ENCODE measurements at places on chromosomes 4 and X.

DNA sequence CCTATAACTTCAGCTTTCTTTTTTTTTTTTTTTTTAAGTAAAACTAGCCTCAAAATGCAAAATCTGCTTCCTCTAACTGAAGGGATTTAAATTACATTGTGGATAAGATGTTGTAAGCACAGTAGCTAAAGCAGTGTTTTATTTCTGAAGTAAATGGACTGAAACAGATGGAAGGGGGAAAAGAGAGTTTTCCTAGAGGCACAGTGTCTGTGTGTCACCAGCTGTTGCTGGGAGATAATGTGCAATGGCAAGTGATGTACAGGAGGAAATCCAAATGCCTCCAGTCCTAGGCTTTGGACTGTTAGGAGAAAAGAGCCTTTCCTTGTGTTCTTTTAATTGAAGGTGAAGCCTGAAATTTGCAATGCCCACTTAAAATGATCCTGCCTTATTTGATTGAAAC, 672.1 kb downstream of the GRXCR1 start:
- no peak for DNase-seq

DNA sequence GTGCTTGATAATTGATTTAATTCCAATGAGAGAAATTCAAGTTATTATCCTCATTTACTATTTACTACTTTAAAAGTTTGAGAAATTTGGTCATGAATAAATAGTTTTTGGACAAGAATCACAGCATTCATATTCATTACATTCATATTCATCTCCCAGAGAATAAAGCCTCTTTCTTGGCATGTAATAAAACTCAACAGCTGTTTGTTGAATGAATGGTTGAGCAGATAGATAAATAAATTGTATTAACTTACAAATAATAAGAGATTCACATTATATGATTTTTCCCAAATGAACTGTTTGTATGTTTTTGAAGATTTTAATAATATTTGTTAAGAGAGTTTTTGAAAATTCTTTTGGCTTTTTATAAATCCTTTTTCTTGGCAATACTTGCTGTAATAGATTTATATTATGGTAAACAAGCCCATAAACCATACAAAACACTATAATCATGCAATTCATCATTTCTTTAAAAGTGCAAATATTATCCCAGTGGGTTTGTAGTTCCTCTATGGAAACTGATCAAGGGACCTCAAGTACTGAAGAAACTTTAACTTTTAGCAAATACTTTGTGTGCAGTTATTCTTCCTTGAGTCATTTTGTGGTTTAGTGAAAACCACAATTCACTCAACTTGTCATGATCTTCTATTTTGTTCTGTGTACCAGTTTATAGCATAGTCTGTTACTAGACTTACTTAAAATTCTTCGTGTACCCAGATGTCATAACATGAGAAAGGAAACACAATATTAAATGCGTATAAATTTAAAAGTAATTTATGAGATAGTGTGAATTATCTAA, 371.8 kb downstream of the ADGRL3 start:
- DNase-seq = no peak

DNA sequence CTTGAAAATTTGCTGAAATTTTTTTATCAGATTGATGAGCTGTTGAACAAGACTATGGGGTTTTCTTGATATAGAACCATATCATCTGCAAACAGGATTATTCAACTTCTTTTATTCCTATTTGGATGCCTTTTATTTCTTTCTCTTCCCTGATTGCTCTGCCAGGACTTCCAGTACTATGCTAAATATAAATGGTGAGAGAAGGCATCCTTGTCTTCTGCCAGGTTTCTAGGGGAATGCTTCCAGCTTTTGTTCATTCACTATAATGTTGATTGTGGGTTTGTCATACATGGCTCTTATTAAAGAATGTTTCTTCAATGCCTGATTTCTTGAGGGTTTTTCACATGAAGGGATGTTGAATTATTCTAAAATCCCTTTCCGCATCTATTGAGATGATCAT, 1139.5 kb downstream of the FAM133A start:
- DNase-seq = no peak

GRCh38 chrX:66232296-66232695, 68.2 kb downstream of the HEPH start:
- no peak for DNase-seq

DNA sequence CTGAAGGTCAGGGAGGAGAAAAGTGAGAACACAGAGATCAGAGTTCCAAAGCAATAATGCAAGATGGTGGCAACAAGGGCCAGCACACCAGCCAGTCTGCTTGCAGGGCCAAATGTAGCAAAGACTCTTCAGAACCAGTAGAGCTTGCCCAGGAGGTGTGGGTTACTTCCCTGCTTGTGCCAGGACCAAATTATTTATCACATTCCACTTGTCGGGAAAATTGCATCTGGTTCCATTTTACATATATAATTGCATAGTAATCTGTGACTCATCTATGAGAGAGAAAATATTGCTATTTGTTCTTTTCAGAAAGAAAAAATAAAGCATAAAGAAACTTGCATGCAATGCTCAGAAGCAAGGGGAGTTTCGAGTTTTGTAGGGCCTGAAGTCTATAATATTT, 41.4 kb downstream of the MAML3 start:
- no peak for DNase-seq

GRCh38 chr4:173494013-173494970, 35.7 kb downstream of the HAND2 start:
- peak; percentile 77 for DNase-seq

DNA sequence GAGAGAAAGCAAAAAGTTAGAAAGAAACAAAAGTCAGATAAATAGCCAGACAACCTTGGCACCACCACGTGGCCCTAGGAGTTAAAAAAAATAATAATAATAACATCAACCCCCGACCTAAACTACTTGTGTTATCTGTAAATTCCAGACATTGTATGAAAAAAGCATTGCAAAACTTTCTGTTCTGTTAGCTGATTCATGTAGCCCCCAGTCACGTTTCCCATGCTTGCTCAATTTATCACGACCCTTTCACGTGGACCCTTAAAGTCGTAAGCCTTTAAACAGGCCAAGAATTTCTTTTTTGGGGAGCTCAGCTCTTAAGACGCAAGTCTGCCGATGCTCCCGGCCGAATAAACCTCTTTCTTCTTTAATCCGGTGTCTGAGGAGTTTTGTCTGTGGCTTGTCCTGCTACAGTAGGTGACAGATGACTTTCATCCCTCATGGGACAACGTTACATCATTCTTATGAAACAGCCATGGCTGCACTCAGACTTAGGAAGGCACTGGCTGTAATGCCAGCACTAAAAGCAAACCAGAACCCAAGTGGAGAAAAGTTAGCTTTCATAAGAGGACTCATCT, 520 bp downstream of the ACOX3 start:
- DNase-seq = no peak
